Fibroblast of skin of left biceps (primary cell): ENCODE measurements at places on chromosomes 13 and 19.

GRCh38 chr13:60009300-60010253, 154.2 kb downstream of the DIAPH3 start:
- DNase-seq: no peak

- no peak for DNase-seq
Observed at GRCh38 chr13:82062772-82063171, 1721.8 kb upstream of the SPRY2 start.

DNA sequence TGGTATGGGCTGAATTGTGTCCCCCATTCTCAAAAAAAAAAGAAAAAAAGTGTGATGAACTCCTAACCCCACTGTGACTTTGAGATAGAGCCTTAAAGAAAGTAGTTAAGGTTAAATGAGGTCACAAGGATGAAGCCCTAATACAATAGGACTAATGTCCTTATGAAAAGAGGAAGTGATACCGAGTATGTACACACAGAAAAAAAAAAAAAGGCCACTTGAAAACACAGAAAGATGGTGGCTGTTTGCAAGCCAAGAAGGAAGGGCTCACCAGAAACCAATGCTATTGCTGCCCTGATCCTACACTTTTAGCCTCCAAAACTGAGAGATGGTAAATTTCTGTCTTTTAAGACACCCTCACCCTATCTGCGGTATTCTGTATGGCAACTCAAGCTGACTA, 955.6 kb downstream of the PCDH17 start:
- no peak for DNase-seq

DNA sequence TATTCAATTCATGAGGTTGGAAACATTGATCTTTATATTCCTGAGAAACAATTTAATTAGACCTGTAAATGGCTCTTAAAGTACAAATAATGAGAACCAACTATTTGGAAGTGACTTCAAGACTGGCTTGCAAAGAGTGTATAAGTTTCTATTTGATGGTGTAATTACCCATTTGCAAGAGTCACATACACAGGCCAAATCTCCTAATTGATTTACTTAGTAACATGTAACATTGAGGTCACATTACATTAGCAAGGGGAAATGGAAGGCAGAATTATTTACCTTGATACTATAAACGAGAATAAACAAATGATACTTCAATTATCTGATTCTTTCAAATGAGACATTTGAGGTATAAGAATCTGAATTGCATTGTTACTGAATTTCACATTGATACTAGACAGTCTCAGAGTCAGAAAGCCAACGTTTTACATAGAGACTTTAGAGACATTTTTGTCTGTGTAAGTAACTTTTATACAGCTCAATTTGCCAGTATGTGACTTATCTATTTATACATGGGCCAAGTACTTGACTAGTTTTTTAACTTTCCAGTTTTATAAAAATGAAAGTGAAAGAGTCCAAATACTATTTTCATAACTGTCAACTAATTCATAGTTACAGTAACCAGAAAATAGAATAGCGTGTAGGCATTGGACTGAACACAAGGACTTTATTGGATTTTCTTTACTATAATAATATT, 95.6 kb upstream of the RFC3 start:
- no peak for DNase-seq

- peak; percentile 26 for DNase-seq
Observed at GRCh38 chr13:100825557-100825956, 151.0 kb upstream of the TMTC4 start.

GRCh38 chr13:74168263-74168675, 34.1 kb upstream of the KLF12 start:
- DNase-seq: no peak

DNA sequence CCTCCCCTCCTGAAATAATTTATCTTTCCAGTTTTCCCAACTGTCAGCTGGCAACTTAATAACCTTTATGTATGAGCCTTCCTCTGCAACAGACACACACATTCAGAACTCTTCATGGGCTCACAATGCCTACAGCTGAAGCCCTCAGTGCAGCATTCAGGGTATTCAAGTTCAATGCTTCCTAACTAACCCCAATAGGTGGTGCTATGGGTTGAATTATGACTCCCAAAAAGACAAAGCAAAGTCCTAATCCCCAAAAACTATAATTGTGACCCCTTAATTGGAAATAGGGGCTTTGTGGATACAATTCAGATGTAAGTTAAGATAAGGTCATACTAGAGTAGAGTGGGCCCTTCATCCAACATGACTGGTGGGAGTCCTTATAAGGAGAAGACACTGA, 202.2 kb downstream of the SUCLA2 start:
- DNase-seq: peak; percentile 17

GRCh38 chr19:18287836-18288772, 6.7 kb upstream of the JUND start:
- DNase-seq: no peak

GRCh38 chr13:26401069-26401468, 147.1 kb downstream of the CDK8 start:
- no peak for DNase-seq

GRCh38 chr19:7196763-7197118, 97.5 kb downstream of the INSR start:
- no peak for DNase-seq

DNA sequence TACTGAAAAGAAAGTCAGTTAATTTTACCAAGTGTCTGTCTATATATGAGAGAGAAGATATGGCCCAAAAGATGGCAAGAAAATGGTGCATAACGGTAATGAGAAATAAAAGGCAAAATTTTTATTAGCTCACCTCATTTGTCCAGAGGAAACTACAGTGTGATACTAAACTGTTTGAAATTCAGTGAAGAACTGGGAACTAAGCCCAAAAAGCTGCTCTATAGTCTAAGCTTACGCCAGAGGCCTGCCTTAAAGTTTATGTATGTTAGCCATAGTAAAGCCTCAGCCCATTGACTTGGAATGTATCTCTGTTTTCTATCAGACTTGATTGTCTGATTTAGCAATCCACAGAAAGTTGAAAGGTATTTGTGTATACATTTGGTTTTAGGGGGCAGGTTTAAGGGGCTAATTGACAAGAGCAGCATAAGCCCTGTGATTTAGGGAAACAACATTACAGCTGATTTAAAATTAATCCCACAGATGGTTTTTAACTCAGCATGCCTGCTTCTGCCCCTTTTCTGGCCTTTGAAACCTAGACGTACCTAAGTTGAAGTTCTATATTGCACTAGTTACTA, 91.0 kb upstream of the MAB21L1 start:
- DNase-seq: no peak

DNA sequence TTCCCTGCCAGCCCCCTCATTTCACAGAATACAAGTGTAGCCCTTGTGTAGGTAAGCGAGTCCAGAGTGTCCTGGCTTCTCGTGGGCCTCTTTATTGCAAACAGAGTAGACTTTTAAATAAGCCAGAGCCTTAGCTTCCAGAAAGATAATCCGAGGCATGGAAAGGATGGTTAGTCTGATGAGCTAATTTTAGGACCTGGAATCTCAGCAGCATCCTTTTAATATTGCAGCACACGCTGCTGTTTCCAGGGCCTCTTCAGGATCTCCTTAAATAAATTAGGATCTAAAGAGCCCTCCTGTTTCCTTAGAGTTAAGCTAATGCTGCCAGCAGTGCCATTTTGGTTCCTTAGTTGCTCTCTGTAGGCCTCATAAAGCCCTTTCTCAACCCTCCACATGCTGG, 99.2 kb downstream of the RFC3 start:
- DNase-seq: no peak

- no peak for DNase-seq
Observed at GRCh38 chr13:99308471-99309087, 1.4 kb upstream of the GPR183 start.

DNA sequence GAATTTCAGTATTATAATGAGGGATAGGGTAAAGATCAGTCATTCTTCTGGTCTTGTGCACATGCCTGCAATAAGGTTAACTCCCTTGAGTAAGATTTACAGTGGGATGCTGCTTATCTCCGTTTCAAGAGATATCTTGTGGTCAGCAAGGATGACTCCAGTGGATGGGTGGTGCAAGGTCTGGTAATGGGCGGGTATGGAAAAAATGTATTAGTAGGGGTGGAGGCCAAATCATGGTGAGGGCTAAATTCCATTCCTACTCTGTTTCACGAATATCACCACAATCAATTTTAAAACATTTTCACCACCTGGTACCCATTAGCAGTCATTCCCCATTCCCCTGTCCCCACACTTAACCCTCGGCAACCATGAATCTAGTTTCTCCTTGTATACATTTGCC, 40.6 kb downstream of the CCDC122 start:
- DNase-seq: peak; percentile 78

GRCh38 chr19:31516756-31517155, 167.5 kb upstream of the TSHZ3 start:
- DNase-seq: no peak

DNA sequence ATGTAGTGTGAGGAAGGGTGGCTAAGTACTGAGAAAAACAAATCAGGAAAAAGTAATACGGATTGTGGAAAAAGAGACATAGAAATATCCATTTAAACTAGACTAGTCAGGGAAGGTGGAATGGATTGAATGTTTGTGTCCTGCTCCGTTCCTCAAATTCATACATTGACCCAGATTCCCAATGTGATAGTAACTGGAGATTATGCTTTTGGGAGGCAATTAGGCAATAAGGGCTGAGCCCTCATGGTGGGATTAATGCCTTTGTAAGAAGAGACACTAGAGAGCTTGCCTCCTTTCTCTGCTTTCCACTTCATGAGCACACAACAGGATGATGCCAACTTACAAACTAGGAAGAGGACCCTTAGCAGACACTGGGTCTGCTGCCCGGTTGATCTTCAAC, 765.2 kb upstream of the GPC6 start:
- DNase-seq: no peak

DNA sequence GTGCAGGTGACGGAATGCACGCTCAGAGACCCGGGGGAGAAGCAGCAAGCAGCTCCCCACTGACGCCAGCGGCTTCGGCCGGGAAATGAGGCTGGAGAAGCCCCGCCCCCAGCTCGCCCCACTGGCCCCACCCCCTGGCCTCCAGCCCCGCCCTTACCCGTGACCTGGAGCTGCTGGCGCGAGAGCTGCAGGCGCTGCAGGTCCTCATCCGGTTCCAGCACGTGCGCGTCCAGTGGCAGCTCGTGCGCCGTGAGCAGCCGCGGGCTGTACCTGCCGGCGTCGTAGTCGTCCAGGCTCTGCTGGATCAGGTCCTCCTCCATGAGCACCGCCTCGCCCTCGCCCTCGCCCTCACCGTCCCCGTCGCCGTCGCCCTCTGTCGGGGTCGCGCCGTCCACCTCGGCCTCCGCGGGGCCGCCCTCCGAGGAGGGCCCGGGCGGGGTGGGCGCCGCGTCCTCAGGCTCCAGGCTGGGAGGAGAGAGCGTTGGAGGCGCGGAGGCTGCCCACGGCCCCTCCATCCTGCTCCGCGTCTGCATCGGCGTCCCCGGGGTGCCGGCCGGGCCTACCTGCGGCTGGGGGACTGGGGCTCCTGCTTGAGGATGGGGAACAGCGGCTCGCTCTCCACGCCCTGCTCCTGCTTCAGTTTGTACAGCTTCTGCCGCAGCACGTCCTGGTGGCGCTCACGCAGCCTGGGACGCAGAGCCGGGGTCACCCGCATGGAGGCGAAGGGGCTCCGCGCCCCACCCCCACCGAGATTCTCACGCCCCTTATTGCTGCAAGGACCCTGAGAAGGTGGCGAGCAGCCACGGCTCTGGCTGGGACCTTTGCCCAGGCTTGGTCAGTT, 6.4 kb upstream of the TBXA2R start:
- DNase-seq: no peak

DNA sequence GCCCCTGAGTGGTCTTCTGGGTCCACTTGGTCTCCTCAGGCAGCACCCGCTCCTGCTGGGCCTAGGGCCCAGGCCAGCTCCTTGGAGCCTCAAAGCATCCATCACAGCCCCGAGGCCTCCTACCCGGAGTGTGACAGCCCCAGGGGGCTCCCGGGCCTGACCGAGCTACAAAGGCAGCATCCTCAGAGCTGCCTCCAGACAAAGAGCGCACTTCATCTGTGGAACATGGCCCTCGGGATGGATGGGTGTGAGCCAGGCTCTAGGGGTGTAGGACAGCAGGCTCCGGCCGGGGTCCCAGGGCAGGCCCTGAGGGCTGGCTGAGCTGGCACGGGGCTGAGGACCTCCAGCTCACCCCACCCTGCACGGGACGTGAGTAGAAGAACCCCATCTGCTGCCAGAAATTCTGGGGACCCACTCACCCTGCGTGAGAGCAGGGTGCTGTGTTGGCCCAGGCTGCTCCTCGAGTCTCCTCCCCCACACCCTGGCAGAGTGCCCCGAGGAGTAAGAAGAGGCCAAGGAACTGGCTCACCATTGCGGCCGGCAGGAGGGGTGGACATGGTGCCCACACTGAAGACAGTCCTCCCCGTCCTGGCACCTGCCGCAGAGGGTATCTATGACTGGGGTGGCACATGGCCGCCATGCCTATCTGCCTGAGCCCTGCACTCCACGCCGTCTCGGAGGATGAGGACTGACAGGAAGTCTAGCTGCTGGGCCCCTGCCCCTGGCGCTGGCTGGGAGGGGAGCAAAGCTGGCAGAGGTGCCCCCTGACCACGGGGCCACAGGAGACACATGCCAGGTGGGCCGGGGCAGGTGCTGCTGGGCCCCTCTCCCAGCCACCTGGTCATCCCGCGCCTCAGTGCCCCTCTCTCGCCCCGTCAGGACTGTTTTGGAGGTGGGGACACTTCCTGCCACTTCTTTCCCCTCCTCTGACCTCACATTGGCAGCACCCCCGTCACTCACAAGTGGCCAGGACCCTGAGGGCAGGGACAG, 22.3 kb downstream of the CEBPG start:
- no peak for DNase-seq

DNA sequence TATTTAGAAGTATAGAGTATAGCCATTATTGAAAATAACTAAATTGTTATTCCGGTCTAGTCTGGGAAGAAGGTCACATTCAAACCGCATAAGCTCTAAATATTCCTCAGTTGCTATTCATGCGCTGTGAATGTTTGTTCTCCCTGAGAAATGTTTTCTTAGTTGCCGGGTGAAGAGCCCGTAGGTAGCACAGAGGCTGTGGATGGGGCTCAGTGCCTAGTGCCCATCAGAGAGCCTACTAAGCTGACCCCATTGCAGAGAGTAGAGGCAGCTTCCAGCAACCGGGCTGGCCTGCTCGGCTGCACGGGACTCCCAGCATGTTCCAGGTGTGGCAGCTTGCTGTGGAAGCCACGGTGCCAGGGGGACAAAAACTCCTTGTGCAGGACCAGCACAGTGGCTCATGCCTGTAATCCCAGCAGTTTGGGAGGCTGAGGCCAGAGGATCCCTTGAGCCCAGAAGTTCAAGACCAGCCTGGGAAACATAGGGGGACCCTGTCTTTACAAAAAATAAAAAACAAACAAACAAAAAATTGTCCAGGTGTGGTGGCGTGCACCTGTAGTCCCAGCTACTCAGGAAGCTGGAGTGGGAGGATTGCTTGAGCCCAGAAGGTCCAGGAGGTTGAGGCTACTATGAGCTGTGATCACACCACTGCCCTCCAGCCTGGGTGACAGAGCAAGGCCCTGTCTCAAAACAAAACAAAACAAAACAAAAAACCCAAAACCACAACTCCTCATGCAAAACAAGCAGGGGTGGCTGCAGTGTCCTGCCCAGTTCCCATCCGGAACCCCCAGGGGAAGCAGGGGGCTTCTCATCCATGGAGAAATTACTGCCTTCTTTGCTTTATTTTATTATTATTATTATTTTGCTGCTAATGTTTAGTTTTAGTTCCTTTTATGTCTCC, 82.5 kb downstream of the KCTD15 start:
- no peak for DNase-seq
